Motor neuron (in vitro differentiated cells): ENCODE measurements at places on chromosomes 16 and 17. TPM values are rescaled to one million over a fixed set of nuclear protein-coding genes. Genes with fewer than 3 reads are reported as not detected.
A peak's percentile ranks its signal among the peaks of the same experiment; 100 is the strongest.

CCL7 gene
- not detected in 2 replicates for total RNA-seq

- peak; percentile 72 for ATAC-seq
Measured at GRCh38 chr16:77946823-77947222, 75.5 kb upstream of the CLEC3A start.

DNA sequence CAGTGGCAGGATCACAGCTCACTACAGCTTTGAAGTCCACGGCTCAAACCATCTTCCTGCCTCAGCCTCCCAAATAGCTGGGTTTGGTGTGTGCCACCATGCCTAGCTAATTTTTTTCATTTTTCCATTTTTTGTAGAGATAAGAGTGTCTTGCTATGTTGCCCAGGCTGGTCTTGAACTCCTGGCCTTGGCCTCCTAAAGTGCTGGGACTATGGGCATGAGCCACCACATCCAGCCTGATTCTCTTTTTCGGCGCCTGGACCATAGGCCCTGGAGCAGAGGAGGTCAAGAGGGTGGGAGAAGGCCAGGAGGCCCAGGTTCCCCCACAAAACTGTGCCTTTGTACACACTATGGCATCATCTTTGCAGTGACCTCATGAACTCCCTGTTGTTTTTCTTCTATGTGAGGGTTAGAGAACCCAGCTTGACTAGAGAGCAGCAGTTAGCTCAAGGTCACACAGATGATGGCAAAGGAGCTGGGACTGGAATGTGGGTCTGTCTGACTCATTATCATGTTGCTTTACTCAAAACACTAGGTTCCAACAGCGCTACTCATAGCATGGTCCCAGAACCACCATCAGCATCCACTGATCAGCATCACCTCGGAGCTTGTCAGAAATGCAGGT is 16.3 kb downstream of the SCN4A start:
- ATAC-seq: no peak

DNA sequence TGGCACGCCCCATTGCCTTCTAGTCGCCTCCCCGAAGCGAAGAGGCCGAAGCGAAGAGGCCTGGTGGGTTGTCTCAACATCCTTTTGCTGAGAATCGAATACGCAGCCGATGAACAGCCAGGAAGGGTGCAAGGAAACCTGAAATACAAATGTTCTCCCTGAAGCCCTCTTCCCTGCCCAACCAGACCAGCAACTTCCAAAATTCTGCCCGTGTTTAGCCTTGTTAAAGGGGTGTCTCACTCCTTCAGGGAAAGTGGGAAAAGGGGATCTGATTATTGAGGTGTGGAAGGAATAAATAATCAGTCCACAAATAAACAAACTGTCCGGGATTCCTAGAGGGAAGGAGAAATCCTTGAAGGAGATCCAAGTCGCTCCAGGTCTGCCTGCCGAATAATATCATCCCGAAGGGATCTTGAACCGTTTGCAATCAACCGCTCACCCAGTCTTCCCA is 1.4 kb upstream of the FOXC2 start:
- ATAC-seq: no peak

DNA sequence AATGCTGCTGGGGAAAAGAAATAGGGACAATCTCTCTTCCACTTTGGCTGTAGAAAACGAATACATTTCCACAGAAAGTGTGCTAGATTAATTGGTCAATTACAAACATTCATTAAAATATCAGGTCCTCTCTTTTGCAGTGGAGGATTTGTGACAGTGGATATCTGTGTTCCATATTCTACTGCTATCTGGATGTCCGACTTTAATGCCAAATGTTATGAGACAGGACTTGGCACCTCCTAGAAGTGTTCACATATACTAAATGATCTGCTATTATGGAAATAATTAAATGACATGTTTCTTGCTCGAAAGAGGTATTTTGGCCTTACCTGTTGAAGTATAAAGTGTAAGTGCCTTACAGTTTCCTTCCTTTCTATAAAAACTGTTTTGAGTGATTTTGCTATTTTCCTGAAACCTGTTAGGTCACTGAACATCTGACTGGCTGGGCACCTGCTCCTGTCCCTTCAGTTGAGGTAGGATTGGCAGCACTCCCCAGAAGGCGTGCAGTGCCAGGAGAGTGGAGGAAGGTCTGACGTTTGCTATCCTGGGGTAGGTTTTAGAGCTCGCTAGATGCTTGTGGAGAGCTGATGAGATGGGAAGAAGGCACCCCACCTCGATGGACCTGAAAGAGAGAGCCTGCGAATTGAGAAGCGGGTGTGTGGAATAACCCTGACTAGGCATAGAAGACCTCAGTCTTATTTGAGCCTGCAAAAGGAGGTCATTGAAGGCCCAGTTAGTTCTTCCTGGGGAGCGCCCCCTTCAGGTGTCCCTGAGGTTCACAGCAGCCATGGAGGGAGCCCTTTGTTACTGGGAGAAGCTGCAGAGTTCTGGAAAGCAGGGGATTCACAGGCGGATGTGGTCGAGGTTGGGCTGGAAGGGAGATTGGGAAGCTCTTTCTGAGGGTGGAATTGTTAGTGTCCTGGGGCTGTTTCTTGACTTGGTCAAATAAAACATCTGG is 159.4 kb upstream of the ZNF267 start:
- no peak for ATAC-seq

CCL18 gene
- total RNA-seq: 0.29 TPM in 1 of 2 replicates, not detected in the other

SPSB3 gene
- 32.2 and 35.0 TPM in 2 replicates for total RNA-seq

CTRB2 gene
- total RNA-seq: 0.87 TPM in 1 of 2 replicates, not detected in the other

SP6 gene
- total RNA-seq: 0.11 and 0.19 TPM in 2 replicates

DNA sequence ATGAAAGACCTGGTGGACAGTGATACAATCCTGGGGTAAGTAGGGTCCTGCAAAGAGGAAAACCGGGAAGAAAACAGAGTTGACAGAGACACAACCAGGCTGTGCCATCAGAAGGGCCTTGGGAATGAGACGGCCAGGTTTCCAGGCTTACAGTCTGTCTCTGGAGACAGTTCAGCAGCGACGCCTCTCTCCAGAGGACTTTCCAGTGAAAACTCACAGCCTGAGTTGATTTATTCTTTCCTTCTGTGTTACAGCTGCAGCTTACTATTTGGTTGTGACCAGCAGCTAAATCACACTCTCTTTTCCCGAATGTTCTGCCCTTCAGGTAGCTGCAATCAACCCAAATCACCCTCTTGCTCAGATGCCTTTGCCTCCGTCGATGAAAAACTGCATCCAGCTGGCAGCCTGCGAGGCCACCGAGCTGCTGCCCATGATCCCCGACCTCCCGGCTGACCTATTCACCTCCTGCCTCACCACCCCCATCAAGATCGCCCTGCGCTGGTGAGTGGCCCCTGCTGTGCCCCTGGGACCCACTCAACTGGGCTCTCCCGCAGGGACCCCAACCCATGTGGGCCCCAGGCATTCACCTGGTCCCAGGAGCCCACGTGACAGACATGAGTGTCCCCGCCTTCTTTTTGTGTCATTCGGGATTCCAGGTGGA is 209.2 kb downstream of the RPTOR start:
- peak; percentile 53 for ATAC-seq

- no peak for ATAC-seq
Measured at GRCh38 chr16:17258848-17259713, 211.7 kb downstream of the XYLT1 start.
